ENCODE measurements at places on chromosomes 4 and X.
A peak's percentile ranks its signal among the peaks of the same experiment; 100 is the strongest.

GRCh38 chrX:25105221-25105620, 89.5 kb upstream of the ARX start:
- DNase-seq = no peak

DNA sequence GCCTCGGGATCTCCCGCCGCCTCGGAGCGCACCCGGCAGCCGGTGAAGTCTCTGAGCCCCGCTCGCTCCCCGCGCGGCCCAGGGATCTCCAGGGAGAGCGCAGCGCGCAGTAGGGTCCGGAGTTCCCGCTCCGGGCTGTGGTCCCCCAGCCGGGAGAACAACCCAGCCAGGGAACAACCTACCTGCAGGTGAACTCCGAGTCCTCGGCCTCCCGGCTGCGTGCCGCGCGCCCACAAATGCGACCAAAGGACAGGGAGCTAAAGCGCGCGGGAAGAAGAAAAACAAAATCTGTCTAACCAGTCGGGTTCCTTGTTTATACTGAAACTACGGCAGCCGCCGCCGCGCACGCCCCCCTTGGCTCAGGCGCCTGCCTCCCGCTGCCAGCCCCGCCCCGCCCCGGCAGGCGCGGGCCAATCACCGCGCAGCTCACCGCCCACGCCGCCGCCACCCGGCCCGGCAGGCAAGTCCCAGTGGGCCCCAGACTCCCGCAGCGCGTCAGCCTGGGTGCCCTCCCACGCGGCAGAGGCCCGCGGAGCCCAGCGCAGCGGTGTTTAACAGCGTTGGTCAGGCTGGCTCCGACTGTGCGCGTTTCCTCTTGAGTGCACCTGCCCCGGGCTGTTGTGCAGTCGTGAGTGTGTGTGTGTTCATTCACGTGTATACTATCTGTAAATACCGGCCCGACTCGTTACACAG, at the start of gene RASGEF1B:
Gene RASGEF1B, minus strand, starts transcription at position 320 of the 693 bp plus-strand sequence. CDS start 12,399 bp downstream, outside the sequence.
- DNase-seq = peak; percentile 80

DNA sequence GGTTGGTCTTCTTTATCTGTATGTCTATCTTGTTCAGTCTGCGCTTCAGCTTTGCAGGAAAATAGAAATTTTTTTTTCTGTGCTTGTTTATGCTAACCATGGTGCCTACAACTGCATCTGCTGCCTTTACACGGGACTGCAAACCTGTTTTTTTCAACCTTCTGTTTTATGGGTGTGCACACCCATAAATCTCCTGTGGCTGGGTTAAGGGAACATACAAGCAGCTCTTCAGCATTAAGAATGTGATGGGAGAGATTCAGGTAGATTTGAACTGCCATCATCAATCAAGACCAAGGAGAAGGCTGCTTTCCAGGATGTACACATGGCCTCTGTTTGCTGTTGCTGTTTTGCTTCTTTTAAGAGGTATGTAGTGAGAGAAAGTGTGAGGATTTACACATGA, 502.9 kb downstream of the ANKRD50 start:
- DNase-seq = no peak

DNA sequence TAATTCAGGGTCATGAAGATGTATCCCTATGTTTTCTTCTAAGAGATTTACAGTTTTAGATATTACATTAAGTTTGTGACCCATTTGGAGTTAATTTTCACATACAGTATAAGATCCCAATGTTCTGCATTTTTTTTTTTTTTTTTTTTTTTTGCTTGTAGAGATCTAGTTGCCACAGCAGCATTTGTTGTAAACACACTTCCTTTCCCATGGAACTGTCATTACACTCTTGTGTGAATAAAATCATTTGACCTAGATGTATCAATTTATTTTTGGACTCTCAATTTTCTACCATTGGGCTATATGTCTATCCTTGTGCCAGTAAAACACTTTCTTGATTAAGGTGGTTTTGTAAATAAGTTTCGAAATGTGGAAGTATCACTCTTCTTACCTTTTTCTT, 1107.2 kb downstream of the TECRL start:
- no peak for DNase-seq

- DNase-seq = no peak
Measured at GRCh38 chr4:83114576-83114975, at the start of gene PLAC8. PLAC8 (minus strand) TSS chr4:83114729; CDS start chr4:83107921, 6,808 bp downstream.

- DNase-seq = no peak
Measured at GRCh38 chrX:94288972-94289371, 615.0 kb downstream of the FAM133A start.

DNA sequence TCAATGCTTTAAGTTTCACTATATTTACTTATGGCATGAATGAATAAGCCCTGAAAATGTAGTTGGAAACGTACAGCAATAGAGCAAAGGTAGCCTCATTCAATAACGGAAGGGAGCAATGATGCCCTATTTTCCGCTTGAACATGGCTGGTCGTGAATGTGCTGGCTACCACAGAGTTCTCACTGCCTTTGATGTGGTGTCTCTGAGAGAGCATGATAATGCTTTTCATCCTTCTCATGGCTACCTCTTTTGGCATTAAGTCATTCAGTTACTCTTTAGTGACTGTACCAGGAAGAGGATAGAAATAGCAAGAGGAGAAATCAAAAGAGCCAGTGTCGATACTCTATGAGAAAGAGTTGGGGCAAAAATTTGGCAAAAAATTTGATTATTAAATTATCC, 308.0 kb downstream of the PPP3CA start:
- DNase-seq = no peak

- DNase-seq = no peak
Measured at GRCh38 chr4:5527211-5527610, 181.1 kb downstream of the EVC2 start.

DNA sequence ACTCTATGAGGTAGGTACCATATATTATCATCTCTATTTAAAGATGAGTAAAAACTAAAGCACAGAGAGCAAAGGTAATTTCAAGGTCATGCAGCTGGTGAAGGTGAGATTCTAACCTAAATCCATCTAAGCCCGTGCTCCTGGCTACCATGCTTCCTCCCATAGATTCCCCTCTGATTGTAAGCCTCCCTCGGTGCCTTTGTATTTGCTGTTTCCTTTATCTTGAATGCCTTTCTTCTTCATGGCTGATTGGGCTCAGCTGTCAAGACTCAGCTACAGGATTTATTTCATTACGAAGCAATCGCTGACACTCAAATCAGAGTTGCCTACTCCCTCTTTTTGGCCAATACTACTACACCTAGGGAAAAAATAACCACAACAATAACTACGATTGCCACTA, 217.1 kb downstream of the ARAP2 start:
- DNase-seq = no peak

DNA sequence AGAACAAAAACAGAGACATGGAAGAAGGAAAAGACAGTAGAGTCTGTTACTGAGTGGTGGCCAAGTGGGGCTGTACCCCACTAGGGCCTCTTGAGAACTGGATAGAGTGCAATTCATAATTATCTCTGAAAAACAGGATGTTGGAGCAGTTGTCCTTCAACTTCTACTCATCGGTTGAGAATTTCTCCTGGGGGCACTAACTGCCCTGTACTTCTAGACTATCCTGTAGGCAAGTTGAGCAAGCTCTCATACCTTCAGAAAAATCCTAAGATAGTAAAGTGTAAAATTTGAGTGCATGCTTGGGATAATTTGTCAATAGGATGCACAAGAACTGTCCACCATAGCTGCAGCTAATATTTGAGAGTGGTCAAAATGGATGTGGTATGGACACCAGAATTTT, 179.7 kb upstream of the CNKSR2 start:
- no peak for DNase-seq

DNA sequence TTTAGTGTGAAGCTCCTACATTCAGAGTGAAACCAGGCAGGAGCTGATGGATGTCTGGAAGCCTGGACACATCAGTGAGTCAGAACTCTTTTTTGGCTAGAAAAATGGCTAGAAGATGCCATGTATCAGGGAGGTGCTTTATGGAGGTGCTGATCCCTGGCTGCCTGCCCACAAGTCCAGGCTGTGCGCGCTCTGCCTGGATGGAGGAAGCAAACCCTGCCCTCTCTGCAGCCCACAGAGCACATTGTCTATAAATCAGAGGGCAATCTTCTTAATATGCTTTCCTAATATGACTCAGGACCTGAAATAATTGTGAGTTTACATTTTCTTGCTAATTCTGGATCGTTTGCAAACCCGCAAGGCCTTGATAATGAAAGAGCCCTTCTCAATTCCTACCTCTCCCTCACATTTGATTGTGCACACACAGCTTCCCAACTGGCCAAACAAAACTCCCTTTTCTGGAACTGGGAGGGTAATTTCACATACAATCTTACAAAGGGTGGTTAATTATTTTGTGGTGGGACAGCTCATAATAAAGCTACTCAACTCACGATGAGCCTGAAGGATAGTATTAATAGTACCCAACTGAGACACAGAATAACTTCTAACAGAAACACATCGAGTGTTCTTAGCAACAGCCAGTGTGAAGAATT, 11.7 kb downstream of the MFAP3L start:
- no peak for DNase-seq

DNA sequence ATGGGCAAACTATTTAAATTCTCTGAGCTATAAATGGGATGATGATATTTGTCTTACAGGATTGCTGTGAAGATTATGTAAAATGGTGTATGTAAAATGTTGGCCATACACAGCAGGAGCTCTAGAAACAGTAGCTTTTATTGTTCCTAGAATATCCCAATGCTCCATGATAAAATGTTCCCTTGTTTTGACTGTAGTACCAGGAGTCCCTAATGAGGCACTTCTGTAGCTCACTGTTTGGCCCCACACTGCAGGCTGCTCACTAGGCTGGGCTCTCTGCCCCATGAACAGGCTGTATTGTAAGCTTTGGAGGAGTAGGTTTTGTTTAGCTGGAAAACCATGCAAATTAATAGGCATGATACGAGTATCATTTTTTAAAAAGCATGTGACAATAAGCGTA, 3.3 kb upstream of the FGA start:
- DNase-seq = no peak

DNA sequence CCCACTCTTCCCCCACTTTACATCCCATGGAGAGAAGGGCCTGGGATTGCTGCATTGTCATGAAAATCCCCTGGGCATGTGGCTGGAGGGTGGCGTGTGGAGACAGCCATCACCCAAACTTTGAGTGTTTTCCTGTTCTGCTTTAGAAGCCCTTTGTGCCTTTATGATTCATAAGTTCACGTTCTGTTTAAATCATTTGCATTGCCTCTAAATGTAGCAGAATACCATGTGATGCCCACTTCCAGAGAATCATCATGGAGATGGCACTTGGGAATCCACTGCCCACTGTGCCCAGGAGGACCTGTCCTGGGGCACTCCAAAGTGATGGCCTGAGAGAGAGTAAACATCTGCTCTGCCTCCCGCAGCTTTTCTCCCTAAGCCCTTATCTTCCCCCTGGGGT, 52.8 kb downstream of the MED28 start:
- DNase-seq = no peak

DNA sequence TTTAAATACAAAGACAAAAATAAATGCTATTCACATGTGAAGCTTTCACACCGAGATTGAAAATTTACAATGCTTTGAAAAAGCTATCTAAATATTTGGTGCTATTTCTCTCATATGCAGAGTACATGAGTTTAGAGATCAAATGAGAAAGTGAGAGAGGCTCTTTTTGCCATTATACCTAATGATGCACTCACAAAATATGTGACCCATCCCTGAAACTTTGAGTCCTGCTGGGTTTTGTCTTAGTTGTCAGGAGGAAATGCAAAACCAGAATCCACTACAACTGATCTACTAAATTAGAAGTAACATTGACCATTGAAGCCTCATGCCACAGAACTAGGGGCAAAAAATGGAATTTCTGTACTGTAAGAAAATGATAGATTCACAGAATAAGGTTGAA, 251.7 kb downstream of the MAPK10 start:
- DNase-seq = no peak

DNA sequence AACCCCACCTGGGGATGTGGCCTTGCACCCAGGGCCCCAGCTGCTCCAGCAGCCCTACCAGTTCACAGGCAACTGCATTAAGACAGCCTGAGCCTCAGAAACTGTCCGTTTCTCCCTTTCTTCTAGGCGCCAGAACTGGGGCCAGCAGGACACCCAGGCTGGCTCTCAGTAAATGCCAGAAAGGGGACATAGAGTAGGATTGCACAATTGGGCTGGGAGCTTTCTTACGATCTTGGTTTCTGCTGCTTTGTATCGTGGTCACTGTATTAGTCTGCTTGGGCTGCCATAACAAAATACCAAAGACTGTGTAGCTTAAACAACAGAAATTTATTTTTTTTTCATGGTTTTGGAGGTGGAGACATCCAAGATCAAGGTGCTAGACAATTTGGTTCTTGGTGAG, 48.4 kb downstream of the NALF2 start:
- no peak for DNase-seq

DNA sequence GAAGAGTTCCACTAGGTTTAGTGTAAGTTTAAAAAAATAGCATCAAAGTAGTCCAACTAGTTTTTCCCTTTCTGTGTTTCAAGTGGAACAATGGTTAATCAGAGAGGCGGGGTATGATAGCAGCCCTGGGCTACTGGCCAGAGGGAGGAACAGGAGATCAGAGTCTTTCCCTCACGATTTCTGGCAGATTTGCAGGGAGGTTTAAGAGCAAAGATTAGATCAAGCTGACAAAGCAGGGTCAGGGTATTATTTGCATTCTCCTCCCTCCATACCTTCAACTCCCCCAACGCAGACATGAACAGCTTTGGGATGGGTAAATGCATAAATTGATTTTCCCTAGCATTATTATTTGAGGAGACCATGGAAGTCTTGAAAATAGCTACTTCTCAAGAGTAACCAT, 277.6 kb upstream of the DIAPH2 start:
- DNase-seq = no peak

DNA sequence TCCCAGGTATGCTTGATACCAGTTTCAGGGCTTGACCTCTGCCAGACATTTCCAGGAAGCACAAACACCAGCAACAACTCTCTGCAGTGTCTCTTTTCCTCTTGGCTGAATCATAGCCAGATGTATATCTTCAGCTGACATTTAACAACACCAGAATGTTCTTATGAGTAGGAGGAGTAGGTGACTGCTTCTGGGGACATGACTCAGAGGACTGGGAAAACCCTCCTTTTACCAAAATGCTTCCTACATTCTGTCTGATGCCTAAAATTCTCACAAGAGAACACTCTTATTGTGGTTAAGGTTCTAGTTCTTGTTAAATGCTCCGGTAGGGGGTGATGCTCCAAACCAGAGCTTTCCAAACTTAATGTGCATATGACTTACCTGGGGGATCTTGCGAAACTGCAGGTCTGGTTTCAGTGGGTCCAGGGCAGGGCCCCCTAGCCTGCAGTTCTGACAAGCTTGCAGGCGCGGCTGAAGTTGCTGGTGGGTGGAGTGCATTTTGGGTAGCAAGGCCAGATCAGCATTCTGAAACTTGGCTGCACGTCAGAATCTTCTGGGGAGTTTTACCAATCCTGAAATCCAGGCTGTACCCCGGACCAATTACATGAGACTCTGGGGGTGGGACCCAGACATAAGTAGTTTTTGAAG, 329.3 kb upstream of the RPS6KA3 start:
- DNase-seq = no peak

DNA sequence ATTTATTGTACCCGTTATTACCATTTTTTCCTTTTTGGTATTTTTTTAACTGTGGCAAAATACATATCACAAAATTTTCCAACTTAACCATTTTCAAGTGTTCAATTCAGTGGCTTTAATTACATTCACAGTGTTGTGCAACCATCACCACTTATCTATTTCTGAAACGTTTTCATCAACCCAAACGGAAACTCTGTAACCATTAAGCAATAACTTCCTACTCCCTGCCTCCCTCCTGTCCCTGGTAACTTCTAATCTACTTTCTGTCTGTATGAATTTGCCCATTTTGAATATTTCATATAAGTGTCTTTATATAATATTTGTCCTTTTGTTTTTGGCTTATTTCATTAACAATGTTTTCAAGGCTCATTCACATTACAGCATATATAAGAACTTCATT, 57.4 kb upstream of the MSN start:
- DNase-seq = no peak

- DNase-seq = no peak
Measured at GRCh38 chrX:50107470-50107869, 93.3 kb downstream of the AKAP4 start.

GRCh38 chr4:123696687-123697086, 300.1 kb downstream of the SPRY1 start:
- DNase-seq = no peak
